ENCODE measurements at places on chromosomes 5 and 9.

GRCh38 chr9:127792417-127793031 is 6.7 kb downstream of the CDK9 start:
- no peak for DNase-seq

GRCh38 chr5:118994595-118994994 is 6.2 kb upstream of the DTWD2 start:
- DNase-seq, result no peak

GRCh38 chr5:68249520-68249919 is 34.0 kb downstream of the PIK3R1 start:
- no peak for DNase-seq

DNA sequence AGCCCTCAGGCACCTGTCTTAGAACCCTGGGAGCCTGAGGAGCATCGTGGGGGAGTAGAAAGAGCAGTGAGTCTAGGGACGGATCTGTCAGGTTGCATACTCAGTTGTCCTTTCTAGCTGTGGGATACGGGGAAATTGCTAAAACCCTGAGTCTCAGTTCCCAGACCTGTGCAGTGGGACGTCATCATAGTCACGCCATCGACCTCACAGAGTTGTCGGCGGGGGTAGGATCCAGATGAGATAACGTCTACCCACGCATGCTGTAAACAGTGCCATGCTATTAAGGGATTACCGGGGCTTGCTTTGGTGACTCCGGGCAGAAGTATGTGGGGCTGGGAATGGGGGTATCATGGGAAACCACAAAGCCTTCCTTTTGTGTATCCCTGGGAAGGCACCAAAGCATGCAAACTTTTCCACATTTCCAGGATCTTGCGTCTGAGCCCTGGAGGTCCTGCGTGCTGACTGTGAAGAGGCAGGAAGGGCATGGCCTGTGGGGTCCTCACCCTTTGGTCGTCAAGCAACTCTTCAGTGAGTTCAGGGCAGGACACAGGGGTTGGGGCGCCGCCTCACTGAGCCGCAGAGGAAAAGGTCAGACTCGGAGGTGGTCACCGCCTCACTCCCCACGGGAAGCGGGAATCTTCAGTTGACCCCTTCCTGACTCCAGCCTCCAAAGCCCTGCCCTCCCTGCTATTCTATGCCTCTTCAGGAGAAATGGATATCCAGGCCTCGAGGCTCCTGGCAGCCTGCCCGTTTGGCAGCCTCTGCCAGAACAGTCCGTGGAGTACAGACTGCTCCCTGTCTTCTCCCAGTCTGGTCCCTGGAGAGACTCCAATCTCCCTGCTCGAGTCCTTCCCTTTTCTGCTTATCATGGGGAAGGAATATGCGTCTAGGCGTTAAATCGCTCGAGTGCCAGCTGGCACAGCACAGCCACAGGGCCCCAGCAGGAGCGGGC is 186.8 kb upstream of the KLF9 start:
- peak; percentile 44 for DNase-seq

DNA sequence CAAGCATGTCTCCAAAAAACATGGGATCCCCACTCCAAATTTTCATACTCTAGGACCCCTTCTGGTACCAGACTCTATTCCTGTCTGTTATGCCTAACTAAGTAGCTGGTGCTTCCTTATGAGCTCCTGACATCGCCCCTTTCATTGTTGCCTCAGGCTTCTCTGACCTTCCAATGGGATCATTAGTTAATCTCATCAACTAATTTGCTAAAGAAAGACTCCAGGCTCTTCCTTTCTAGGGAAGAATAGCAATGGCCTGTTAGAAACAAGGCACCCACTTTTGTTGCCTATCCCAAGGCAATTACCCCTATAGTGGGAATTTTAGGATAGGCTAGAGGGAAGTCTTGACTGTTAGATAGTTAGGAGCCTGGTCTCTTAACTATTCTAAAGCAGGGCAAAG is 369.5 kb downstream of the MLLT3 start:
- no peak for DNase-seq

DNA sequence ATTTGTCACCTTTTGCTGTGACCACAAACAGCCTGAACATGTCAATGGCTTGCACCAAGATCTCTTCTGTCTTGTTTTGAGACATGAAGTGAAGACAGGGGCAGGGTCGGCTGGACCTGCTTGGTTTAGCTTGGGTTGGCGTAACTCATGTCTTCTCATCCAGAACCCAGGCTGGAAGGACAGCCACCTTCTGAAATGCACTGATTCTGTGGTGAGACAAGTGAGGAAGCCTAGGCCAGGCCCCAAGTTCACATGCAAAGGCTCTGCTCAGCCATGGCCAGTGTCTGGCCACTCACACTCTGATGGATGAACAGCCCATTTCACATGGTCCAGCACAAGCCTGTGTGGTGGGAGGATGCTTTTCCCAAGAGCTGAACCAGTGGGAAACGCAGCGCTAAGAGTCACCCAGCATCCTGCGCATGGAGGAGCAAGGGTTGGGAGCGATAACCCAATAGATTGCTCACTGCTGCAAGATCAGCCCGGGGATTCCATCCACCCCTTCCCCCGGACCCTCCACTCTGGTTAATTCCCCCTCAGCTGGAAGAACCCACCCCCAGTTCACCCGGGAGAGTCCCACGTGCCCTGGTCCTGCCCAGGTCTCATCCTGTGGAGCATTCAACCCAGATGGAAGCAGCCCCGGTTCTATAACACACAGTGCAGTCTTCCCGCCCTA is 16.2 kb upstream of the MED10 start:
- no peak for DNase-seq

All from NCI-H2227 treated with DMSO at 0.1 percent for 48 hours (cell line).